Right hindlimb (tissue), 1 donor: ENCODE measurements at places on chromosomes 6 and 20.

GRCh38 chr6:116528780-116529179 is 16.7 kb downstream of the TRAPPC3L start:
- DNase-seq: no peak

DNA sequence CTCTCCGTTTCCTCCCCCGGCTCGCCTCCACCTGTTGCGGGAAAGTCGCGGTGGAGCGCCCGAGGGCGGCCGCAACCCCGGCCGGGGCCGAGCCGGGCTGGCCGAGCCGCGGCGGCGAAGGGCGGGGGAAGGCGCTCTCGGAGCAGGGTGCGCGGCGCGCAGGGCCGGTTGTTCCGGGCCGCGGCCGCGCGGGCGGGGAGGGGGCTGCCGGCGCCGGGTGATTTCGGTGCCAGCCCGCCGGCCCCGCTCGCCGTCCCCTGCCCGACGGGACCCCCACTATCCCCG is 235 bp downstream of the MAP7 start:
- no peak for DNase-seq

DNA sequence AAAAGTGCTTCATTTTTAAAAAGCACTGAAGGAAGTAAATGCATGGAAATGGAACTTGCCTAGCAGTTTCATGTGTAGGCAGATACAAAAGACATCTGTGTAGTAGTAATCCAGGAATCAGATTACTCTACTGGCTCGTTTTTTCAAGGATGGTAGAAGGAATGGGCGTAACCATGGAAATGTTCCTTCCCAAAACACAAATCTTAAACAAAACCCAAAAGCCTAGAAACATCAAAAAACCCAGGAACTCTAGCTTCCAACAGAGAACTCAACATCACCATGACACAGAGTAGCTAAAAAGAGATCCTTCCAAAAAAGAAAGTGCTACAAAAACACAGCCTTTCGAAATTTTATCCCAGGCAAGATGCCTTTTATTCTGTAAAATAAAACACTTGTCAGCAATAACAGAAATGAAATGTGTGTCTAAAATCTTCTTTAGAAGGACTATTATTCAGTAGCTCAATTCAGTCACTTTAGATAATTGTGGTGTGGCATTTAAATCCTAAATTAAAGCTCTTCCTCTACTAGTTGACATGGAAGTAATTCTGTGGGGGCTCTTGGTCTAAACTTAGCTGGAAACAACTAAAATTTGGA is 81.7 kb downstream of the FAM217A start:
- DNase-seq: no peak

DNA sequence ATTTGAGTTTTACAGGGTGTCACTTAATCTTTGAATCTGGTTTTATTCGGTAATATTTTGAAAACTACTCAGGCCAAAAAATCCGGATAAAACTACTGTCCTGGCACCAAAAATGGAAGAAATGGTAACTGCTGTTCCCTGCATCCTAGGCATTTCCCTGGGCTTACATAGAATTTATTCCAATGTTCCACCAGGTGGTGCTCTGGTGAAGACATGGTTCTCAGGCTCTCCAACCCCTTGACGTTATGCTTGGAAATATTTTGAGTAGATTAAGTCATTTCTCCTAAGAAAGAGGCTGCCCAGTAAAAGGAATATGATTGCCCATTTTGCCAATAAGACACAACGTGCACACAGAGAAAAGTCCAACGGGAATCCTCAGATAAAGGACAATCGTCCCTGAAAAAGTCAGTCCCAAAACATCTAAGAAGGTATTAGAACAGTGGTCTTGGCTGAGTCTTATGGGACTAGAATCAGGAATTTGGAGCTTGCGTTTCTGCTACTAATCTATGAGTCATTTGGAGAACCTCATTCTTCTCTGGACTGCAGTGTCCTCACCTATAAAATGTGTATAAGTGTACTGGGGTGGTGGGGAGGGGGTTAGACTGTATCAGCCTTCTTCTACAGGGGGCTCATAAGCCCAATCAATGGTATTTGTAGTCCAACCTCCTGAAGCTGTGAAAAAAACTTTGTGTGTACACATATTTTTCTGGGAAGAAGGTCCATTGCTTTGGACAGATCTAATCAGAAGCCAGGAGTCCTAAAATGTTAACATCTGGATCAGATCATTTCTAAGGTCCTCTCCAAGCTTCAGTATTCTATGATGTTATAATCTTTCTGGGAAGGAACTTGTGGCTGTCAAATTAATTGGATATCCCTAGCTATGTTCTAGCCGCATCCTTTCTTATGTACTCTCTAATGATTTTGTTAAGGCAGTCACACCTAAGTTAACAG is 131.0 kb upstream of the BMP2 start:
- DNase-seq: peak; percentile 36

DNA sequence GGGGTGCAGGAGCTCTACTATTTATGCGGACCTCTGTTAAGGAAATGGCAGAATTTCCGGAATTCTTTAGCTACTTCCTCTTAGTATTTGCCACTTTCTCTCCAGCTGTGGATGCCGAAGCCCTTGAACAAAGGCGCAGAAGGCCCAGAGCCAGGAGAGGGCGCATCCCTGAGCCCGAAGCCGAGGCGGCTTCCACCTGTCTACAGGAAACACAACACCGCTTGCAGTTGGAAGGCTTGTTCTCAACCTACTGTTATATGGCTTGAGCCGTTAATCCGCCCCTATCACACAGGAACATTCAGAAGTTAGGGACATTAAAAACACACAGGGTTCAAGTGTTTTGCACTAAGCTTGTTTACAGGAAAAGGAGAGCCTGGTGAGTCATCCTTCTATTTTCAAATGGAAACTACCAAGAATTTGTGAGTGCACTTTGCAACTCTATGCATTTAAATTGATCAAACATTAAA is 417.1 kb downstream of the BCKDHB start:
- DNase-seq: peak; percentile 44

- DNase-seq: no peak
Measured at GRCh38 chr6:47810885-47811284, 29.1 kb downstream of the OPN5 start.

- DNase-seq: no peak
Measured at GRCh38 chr6:99344289-99344688, 5.2 kb downstream of the FAXC start.
